ENCODE measurements at places on chromosomes 5 and 9. TPM values are rescaled to one million over a fixed set of nuclear protein-coding genes. Genes with fewer than 3 reads are reported as not detected.

FOXI1 gene
- not detected for total RNA-seq

DIRAS2 gene
- total RNA-seq, result 11.3 TPM

SPINK1 gene
- total RNA-seq, result not detected

ADRA1B gene
- total RNA-seq, result 13.2 TPM

PIP5KL1 gene
- 1.0 TPM for total RNA-seq

C9 gene
- not detected for total RNA-seq

TAF11L10 gene
- total RNA-seq, result not detected

MTAP gene
- 17.1 TPM for total RNA-seq

PTTG1 gene
- total RNA-seq, result 165 TPM

SV2C gene
- total RNA-seq, result not detected

RICTOR gene
- 53.2 TPM for total RNA-seq

CHSY3 gene
- total RNA-seq, result 4.8 TPM

CNTNAP3 gene
- 7.9 TPM for total RNA-seq

NME5 gene
- 11.9 TPM for total RNA-seq

TMEM174 gene
- total RNA-seq, result 1.5 TPM

ST6GALNAC4 gene
- total RNA-seq, result 14.6 TPM

RGS7BP gene
- total RNA-seq, result 2.4 TPM

PTGES gene
- total RNA-seq, result 0.29 TPM

ZCCHC7 gene
- total RNA-seq, result 31.9 TPM

PTPRD gene
- 78.9 TPM for total RNA-seq

C5orf15 gene
- total RNA-seq, result 70.5 TPM

TUSC1 gene
- total RNA-seq, result 34.8 TPM
